ENCODE measurements at places on chromosomes 6 and 20.

GRCh38 chr6:106163966-106164877 is 78.1 kb downstream of the PRDM1 start:
- no peak for DNase-seq

- DNase-seq: no peak
These were observed 414.0 kb downstream of the GJA1 start for GRCh38 chr6:121849477-121849876.

GRCh38 chr20:58559368-58559729 is 44.1 kb upstream of the APCDD1L start:
- DNase-seq: no peak

- DNase-seq: no peak
These were observed 115.7 kb downstream of the PRIM2 start for GRCh38 chr6:57432919-57433684.

GRCh38 chr6:167549213-167549612 is 224.3 kb downstream of the TTLL2 start:
- no peak for DNase-seq

DNA sequence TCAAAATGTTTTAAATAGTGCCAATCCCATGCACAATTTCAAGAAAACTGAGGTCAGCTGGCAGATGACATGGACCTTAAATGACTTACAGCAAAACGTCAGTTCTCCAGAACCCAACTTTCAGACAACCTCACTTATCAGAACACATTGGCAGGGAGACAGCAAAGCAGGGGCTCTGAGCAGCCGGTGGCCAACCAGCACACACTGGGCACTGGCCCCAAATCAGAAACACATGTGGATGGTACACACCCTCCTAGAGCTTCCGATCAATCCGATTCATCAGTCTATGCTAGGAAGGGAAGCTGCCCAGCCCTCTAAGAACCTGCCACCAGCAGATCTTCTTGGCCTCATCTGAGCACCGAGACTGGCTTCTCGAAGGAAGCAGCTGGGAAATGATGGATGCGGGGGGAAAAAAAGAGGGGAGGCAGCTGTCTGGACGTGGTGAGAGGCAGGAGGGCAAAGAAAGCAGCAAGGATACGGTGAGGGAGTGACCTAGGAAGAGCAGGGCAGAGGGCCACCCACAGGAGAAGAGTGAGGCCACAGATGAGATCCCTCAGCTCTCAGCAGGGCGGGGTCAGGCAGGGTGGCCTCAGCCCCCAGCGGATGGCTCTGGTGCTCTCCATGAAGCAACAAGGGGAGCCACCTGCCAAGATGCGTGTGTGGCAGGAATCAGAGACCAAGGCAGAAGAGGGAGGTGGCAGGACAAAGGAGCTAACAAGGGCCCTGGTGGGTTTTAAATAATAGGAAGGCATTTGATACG is 32.9 kb downstream of the TAF4 start:
- DNase-seq: no peak
